EH (cell line): ENCODE measurements at places on chromosomes 7 and 10.

DNA sequence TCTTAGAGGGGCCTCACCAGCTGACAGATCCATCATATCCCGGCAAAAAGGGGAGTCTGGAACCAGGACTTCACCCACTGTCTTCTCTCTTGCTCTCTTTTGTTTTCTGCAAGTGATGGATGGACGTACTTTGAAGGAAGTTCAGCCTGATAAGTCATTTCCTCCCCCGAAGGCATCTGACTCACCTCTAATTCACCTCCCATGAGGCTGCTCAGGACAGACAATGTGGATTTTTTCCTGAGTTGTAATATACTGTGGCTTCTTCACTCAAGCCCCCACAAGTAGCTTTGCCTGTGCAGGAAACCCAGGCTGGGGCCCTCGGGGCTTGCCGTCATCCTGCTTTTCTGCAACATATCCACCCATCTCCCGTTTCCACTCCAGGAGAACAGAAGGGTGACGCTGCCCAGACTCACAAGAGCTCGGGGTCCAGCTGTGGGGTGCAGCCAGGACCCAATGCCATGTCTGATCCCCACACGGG is 70.4 kb downstream of the ASB13 start:
- DNase-seq, result peak; percentile 98

DNA sequence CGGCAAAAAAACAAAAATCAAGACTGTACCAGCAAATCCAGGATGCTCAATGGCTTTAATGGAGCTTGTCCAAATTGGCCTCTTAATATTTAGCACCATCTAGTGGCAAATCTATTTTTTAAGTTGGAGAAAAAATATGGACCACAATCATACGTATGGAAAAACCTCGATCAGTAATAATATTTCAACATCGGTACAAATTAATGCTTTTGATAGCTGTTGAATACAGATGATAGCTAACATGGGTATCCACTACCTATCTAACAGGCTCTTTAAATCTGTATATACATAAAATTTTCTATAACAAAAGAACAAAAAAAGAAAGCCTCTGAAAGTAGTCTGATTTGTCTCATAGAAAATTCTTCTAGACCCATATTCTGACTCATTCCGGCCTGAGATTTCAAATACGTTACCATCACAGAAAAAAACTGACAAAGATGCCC is 29.2 kb downstream of the COA1 start:
- peak; percentile 74 for DNase-seq

- DNase-seq, result no peak
Observed at GRCh38 chr7:66657798-66658197, 29.1 kb downstream of the KCTD7 start.

DNA sequence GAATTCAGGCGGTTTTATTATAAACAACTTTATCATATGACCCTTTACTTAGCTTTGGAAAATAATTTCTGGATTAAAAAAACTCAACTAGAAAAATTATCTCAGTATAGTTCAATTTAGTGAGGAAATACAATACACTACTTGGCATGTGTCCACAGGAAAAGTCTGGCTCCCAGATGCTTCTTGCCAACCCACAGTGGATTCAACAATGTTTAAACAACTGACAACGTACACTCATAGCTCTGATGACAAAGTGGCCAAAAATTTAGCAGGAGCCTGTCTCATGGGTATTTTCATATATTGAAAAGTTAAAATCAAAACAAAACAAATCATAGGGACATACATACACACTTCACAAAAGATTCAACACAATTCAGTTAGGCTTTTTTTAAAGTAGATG is 158.8 kb downstream of the SKAP2 start:
- DNase-seq, result peak; percentile 94

- no peak for DNase-seq
Observed at GRCh38 chr10:132957981-132958882, 15.9 kb upstream of the CFAP46 start.

DNA sequence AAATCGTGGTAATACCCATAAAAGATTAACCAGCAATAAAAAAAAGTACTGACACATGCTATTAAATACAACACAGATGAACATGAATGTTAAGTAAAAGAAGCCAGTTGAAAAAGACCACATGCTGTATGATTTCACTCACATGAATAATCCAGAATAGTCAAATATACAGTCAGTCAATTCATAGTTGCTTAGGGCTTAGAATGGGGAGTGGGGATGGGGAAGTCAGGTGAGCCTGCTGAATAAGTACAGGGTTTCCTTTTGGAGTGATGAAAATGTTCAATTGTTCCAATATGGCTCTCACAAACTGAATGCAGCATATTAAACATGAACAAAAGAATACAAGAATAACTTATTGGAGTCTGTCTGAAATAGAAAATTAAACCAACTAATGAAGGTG is 1.8 kb downstream of the COA1 start:
- no peak for DNase-seq

DNA sequence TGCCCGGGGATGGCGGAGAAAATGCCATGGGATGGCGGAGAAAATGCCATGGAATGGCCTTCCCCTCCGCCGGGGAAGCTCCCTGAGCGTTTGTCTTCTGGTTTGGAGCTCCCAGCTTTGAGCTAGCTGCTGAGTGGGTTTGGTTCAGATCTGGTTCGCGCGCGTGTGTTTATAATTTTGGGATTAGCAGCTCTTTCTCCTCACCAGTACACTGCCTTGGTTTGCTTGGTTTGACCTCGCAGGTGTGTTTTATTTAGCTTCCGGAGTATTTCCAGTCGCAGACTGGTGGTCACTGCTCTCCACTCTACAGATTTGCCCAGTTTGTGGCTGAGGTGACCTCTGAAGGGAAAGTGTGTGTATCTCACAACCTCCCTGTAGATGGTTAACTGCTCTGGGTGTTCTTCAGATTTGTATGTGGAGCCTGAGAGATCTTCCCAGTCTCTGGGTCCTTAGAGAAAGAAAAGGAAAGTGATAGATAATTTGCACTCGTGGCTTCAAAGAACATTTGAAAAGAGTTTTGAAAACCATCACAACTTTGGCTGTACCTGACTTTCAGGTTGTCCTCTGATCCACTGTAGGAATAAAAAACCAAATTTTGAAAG is 597 bp downstream of the ZNF277 start:
- no peak for DNase-seq

DNA sequence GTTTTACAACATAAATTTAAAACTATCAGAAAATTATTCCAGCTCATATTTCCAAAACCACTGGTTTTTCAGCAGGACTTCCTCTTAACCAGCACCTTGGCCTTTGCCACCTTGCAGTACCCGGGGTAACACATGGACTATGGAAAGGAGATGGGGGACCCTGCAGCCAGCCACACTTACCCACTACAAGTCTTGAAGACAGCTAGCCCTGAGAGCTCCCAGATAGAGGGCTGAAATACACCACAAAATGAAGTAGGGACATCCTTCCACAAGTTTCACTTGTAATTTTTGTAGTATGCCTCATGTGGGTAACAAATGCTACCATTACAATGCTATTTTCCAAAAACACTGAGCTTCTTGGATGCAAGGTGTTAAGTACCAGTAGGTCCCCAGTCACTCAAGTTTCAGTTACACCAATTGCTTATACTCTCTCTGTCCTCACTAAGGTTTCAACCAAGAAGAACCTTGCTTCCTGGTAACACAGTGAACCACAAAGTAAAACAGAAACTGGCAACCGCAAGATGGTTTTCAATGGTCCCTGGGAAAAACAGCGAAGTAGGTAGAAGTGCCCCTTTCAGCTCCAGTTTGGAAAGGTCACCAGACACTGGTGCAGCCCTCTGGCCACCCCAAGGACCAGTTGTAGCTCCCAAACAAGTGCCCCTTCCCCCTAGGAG is 110.9 kb downstream of the SGMS1 start:
- no peak for DNase-seq

GRCh38 chr7:14085901-14086300 is 96.4 kb upstream of the ETV1 start:
- no peak for DNase-seq

DNA sequence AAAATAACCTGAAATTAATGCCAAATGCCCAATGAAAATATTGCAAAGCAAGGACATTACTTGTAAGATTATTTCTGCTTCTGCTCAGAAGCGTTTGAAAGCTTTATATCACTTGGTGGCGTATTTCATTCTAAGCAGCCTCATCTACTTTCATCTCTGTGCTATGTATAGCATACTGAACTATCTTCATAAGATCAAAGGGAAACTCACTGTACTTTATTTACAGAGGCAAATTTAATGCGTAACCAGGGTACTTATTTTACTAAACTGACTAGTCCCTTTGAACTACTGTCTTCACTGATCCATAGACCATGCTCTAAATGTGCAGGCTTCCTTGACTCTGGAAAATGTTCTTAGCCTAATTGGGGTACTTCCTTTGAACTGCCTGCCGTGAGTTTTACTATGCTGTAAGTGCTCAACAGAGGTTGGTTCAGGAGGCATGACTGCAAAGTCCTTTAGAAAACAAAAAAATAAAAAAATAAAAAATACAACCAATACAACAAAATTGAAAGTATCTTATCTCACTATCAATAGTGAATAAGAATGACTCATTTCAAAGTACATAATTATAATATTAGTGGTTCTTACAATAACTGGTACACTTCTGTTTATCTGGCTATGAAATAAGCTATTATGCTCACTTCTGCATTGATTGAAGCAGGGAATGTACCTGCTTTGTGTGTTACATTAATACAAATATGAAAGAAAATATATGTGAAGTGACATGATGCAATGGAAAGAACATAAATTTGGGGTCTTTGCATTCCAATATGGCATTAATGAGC is 41.0 kb upstream of the TSPAN12 start:
- DNase-seq, result no peak

GRCh38 chr7:95999481-95999880 is 227.1 kb downstream of the DYNC1I1 start:
- DNase-seq, result no peak

DNA sequence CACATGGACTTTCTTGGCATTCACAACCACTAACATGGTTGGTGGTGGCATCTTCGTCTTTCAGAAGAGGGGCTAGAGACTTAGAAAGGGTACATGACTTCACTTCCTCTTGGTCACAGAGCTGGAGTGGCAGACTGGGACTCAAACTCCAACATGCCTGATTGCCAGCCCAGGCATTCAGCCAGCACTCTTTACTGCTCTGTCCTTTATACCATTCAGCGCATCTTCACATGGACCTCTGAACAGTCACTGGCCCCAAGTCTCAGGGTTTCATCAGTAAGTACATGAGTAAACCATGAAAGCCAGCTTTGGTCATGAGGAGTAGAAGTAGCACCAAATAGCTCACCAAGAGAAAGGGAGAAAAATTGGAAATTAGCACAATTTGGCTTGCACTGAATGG is 148.4 kb upstream of the KLF14 start:
- peak; percentile 60 for DNase-seq

DNA sequence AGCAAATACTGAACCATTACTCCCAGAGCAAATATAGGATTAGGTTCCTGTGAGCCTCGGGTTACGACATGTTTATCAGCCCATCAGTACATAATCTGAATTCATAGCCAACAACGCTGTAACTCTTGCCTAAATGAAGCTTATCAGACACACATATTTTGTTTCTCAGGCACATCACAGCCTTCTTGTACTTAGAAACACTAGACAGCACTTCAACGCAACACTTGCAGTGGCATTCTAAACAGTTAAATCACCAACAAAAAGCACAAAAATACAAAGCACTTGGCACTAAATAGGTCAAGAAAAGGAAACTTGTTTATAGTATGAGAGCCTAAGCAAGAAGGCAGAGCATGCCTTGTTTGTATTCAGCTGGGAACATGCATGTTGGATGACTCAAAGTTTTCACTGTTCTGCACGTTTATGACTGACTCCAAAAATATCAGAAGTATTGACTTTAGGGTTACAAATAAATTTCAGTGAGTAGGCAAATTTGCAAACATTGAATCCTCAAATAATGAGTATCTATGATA is 75.0 kb downstream of the VPS50 start:
- DNase-seq, result peak; percentile 87

DNA sequence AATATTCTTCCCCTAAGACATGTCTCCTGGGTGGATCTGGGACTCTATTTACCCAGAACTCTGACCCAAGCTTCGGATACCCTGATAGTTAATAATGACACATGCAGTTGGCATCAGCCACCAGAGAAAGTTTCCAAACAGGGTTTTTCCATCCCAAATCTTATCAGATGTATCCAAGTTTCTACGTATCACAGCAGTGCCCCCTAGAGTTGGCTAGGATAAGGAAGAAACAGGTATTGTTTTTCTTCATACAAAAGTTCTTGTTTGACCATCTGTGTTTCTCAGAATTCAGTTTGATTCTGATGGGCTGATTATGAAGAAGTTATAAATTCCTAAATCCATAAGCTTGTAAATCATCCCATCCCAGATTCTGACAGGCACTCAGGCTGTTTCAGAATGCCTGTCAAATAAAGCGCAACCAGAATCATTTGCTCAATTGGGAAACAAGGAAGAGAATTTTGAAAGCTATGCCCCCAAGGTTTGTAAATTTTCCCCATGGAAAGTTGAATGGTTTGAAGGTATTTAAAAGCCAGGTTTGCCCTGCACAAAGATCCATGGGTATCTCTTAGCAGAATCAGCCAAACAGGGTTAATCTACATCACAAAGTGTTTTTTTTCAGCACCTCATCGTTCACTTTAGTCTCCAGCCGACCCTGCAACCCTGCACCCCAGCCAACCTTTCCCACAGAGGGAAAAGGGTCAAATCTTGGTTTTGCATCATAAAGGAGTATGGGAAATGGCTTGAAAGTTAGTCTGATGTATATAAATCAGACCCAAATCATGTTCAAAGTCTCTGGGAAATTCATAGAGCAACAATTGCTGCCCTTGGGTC is 47.4 kb downstream of the NRAP start:
- DNase-seq, result peak; percentile 8

DNA sequence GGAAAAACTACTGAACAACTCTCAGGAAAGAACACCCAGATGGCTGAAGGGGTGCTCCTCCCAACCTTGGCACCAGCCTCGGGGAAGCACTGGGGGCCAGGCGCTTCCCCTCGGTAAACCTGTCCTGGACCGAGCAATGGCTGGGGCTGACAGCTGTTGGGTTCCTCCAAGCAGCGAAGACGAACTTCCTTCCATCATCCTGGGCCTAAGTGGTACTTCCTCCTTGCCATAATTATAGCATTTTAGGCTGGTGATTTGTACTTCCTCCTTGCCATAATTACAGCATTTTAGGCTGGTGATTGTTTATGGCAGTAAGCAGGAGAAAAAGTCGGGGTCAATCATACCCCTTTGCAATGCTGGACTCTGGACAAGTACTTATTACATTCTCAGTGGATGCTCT is 69.3 kb downstream of the MYOF start:
- no peak for DNase-seq

GRCh38 chr7:42151309-42151708 is 85.7 kb downstream of the GLI3 start:
- no peak for DNase-seq

DNA sequence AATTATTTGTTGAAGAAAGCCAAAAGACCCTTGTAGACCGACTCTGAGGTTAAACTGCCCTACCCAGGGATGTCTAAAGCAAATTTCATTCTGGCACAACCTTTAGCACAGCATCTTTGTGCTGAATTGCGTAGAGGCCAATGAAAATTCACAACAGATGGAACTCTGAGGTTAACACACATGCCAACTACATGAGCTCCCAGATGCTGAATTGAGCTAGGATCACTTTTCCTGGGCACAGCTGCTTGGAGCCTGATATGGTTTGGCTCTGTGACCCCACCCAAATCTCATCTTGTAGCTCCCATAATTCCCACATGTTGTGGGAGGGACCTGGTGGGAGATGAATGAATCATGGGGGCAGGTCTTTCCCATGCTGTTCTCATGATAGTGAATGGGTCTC is 158.0 kb upstream of the PTN start:
- no peak for DNase-seq

GRCh38 chr7:147774461-147774860 is 816.1 kb upstream of the C7orf33 start:
- DNase-seq, result no peak

- no peak for DNase-seq
Observed at GRCh38 chr7:64101126-64101942, 56.1 kb downstream of the ZNF727 start.

GRCh38 chr10:29329420-29329819 is 40.5 kb downstream of the LYZL1 start:
- peak; percentile 48 for DNase-seq
